Central memory CD4-positive, alpha-beta T cell (primary cell): ENCODE measurements at places on chromosomes 11 and 22.
A peak's percentile ranks its signal among the peaks of the same experiment; 100 is the strongest.

- no peak for DNase-seq
These were observed 228.4 kb downstream of the FAT3 start for GRCh38 chr11:92453055-92453454.

GRCh38 chr11:10539339-10539738, 1.6 kb downstream of the RNF141 start:
- no peak for DNase-seq

DNA sequence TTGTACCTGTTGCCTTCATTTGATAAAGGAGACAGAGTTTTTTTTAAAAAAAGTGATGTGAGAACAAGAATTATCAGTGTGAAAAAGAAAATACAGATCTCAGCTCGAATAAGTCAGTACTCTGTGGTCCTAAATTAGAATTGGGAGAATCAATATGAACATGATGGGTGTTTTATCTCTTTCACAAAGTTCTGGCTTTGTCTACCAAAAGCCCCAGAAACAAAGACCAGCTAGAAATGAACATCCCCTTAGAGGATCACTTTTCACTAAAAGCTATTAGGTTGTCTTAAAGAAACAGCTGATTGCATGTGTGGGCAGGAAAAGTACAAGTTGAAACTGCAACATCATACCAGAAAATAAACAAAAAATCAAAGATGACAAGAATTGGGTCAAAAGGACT, 8.4 kb upstream of the ST14 start:
- DNase-seq, result no peak

DNA sequence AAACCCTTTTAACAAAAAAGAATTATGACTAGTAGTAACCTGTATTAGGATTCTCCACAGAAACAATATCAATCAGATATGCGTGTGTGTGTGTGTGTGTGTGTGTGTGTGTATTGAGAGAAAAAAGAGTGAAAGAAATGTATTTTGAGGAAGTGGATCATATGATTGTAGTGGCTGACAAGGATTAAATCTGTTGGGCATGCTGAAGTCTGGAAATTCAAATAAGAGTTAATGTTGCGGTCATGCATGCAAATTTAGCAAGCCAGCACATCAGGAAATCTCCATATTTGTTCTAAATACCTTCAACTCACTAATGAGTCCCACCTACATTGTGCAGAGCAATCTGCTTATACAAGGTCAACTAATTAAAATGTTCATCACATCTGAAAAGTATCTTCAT, 46.8 kb upstream of the IGLL5 start:
- no peak for DNase-seq

- DNase-seq, result no peak
These were observed 45.7 kb upstream of the LRRC32 start for GRCh38 chr11:76716268-76716667.

- no peak for DNase-seq
These were observed 32.5 kb downstream of the GNAZ start for GRCh38 chr22:23102776-23103175.

DNA sequence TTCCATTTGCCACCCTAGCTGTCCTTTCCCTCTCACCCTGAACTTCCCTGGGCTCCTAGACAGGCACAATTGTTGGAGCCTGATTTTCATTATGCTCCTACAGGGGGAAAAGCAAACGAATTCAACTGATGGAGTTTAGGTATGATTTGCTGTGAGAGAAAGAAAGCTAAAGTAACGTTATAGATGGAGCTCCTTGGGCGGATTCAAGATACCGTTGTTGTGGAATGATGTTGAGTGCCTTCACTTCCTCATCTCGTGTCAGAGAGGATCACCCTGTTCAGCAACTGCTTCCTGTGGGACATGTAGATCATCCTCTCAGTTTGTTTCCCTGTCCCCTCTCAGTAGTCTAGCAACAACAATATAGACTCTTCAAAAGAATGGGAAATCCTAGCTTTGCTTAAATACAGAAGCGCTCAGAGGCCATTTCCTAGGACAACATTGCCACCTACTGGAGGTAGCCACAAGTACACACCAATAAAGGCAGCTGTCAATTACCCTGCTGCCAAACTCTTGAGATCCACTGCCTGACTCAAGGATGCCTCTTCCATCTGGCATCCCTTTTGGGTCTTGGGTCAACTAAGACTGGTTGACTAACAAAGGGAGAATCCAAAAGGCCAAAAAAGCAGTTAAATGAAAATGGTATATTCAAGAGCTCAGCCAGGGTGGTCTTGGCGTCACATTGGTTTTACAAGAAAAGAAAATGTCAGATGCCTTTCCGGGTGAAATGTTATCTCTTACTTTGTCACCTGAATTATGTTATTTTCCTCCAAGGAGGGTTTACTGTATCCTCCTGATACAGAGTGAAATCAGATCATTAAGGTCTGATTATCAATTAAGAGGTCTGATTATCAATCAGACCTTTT, 13.5 kb upstream of the DTX4 start:
- peak; percentile 66 for DNase-seq

DNA sequence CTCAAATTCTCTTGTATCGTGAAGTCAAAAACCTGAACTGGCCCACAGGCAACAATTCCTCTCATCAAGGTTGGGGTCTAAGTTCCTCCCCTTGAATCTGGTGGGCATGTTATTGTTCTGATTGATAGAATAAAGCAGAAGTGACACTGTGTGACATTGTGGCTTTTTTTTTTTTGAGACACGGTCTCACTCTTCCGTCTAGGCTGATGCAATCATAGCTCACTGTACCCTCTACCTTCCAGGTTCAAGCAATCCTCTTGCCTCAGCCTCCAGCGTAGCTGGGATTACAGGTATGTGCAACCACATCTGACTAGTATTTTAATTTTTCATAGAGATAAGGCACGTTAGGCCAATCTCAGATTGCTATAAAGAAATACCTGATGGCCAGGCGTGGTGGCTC, 8.9 kb upstream of the PELI3 start:
- DNase-seq, result no peak

DNA sequence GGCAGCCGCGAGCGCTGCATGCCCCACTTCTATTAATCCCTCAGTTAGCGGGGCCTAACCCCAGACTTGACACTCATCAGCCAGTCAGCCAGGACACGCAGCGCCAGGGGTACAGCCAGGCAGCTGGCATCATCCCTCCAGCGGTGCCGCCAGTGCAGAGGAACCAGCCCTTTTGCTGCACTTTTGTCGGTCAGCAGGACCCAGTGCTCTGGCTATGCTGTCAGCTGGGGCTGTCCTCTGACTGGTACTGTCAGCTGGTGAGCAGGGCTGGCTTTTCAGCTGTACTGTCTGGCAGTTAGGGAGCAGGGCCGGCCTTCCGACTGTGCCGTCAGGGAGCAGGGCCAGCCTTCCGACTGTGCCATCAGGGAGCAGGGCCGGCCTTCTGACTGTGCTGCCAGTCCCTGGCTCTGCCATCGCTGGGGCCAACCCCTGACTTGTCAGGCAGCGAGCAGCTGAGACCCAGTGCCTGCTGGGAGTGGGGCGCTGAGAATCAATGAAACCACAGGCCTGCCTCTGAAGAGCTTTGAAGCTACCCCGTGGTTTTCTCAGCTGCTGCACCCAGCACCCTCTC, 115.4 kb downstream of the KIAA1671 start:
- DNase-seq, result peak; percentile 94

DNA sequence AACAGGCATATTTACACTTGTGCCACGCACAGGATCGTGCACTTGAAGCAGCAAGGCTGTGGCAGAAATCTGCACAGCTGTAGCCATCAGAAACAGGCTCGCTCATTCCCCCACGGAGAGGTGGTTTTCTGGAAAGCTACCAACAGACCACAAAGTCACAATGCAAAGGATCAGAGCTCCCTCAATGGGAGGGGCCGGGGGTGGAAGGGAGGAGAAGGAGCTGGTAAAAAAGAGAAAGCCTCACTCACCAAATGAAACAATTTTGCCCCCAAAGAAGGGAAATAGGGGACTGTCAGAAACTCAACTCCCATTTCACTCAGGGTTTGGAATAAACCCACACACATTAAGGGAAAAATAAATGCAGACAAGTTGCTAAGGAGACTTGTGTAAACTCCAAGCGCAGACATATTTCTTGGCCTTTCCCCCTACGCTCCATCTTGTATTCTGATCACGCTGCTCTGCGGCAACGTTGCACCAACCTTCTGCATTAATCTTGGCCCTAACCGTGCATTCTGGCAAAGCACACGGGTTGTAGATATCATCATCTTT, 43.2 kb upstream of the BLID start:
- no peak for DNase-seq

GRCh38 chr11:86447763-86448480, 73.2 kb downstream of the CCDC81 start:
- DNase-seq, result no peak

GRCh38 chr11:68050371-68050841, 11.6 kb downstream of the TCIRG1 start:
- no peak for DNase-seq

- peak; percentile 64 for DNase-seq
These were observed 76.7 kb upstream of the WNT7B start for GRCh38 chr22:46053563-46054090.

- no peak for DNase-seq
These were observed 311.0 kb downstream of the BUD13 start for GRCh38 chr11:116461789-116462188.

DNA sequence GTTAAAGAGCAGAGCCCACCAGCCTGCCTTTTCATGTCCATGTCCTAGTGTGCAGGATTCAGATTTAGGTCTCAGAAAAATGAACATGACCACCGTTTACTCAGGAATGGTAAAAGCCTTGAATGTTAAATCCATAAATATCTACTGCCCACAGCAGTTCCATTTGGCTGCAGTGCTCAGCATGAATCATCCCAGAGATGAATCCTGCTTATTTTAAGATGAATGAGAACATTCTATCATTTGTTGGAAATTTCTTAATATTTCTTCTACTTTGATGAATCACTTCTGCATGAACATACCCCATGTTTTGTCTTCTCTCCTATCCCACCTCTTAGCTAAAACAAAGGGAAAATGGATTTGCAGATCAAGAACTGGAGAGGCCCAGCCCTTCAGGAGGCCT, 47.5 kb upstream of the AQP11 start:
- DNase-seq, result no peak

DNA sequence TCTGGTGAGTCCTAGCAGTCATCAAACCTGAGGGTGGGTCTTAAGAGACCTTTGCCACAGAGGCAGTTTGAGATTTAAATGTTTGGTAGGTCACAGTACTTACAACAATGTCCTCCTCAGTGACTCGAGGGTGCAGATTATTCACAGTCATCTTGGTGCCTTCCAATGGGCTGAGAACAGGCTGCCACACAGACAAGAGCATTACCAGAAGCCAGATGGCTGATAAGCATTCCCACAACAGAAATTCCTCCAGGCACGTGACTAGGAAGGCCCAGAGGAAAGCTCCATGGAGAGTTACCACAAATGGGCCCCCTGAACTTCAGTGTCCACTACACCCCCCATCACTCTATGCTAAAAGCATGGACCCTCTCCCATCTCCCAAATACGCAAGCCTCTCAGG, 19.2 kb downstream of the POLDIP3 start:
- DNase-seq, result no peak

GRCh38 chr11:96263238-96263763, 79.7 kb downstream of the MAML2 start:
- no peak for DNase-seq

GRCh38 chr22:49647627-49648026, 180.0 kb downstream of the BRD1 start:
- no peak for DNase-seq
